ENCODE measurements at places on chromosomes 16 and 17.

DNA sequence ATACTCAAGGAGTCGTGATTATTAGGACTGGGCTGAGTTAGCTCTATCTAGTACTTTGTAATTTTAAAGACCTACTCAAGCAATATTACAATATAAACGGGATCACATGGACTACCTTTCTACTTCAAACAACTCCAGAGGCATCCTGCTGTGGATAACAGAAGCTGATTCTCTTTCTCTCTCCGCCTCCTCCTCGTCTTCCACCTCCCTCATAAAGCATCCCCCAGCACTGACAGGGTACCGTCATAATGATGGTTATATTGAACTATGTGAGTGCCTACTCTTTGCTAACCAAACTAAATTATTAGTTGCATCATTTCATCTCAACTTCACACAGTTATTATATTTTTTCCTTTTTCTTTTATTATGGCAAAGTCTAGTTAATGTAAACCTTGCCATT lies 165.4 kb upstream of the FOXF1 start:
- no peak for DNase-seq

- no peak for DNase-seq
Measured at GRCh38 chr17:73815474-73815873, 171.2 kb upstream of the SDK2 start.

DNA sequence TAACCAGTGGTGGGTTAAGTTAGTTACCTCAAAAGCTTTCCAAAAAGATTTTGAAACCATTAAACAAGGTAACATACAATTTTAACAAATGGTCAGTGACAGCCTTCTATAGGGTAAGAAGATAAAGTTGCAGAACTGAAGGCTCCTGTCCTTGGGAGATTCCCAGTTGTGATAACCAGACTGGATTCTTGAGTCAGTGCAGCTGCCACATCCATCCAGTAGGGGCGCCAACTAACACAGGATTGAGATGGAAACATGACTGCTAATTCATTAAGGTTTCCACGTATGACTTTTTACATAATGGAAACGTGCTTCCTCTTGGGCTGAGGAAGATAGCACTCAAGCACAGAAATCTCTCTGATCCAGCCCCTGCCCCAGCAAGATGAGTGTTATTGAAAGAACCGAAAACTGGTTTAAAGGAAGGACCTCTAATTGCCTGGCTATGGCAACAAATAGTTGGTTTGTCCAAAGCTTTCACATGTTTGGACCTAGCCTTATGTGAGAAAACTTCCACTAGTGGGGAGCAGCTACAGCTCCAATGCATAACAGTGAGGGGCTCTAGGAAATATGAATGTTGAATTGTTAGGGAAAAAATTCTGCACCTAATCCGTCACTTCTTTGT lies 269.8 kb upstream of the MYOCD start:
- no peak for DNase-seq

- DNase-seq, result no peak
Measured at GRCh38 chr17:18254888-18255649, 3.5 kb downstream of the FLII start.

- no peak for DNase-seq
Measured at GRCh38 chr16:72072514-72073342, 9.7 kb downstream of the HPR start.

DNA sequence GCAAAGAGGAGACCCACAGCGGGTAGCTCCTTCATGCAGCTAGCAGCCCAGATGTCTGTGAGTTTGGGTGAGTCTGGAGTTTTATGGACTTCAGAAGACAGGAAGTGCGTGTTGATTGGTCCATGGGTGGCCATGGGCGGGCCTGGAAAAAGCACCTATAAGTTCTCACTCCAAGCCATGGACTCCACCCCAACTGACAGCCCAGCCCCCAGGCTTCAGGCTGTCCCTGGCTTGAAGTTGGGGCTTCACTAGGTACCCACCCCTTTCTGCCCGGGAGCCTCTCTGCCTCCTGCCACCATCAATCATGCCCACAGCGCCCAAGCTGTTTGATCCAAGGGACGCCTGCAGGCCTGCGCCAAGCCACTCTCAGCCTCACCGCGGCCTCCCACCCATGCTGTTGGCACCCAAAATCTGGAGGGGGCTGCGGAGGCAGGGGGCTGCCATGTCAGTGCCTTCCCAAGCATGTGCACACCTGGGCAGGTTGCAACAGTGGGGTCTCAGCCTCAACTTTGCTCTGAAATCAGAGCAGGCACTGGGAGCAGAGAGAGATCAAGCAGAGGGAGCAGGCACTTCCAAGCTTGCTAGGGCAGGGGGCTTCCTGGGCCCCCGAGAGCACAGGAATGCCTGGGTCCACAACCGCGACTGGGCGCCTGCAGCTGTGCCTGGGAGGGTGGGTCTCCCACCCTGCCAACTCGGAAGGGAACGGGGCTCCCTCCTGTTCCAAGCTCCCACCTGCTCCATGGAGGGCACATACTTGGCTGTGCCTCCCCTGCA lies 1503.7 kb downstream of the CDH11 start:
- DNase-seq, result no peak

DNA sequence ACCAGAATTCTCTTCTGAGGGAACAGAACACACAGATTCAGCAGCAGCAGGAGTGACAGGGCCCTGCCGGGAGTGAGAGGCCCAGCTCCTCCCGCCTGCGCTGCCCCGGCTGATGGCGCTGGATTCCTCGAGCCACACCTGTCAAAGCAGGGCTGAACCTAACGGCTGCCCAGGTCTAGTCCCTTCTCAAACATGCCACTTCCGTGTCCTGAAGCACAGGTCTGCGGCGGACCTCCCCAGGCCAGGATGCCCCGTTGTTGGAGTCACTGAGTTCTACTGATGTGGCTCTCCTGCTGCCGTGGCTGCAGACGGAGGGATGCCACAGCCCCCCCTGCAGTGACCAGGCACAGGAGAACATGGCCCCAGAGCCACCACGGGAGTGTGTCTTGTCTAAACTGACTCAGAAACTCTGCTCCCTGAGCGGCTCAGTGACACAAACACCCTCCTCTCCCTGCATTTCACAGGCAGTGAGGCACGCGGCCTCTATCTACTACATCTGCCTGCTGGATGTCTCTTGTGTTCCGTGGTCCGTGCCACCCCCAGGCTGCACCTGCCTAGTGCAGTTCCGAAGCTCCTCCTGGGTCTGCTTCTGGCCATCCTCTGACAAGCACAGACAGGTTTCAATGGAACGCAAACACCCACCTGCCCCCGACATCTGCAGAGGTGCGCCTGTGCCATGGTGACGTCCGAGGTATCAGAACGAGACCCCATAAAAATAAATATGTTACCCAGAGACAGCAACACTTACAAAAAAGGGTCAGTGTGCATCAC lies 44.7 kb upstream of the DNAH17 start:
- no peak for DNase-seq

DNA sequence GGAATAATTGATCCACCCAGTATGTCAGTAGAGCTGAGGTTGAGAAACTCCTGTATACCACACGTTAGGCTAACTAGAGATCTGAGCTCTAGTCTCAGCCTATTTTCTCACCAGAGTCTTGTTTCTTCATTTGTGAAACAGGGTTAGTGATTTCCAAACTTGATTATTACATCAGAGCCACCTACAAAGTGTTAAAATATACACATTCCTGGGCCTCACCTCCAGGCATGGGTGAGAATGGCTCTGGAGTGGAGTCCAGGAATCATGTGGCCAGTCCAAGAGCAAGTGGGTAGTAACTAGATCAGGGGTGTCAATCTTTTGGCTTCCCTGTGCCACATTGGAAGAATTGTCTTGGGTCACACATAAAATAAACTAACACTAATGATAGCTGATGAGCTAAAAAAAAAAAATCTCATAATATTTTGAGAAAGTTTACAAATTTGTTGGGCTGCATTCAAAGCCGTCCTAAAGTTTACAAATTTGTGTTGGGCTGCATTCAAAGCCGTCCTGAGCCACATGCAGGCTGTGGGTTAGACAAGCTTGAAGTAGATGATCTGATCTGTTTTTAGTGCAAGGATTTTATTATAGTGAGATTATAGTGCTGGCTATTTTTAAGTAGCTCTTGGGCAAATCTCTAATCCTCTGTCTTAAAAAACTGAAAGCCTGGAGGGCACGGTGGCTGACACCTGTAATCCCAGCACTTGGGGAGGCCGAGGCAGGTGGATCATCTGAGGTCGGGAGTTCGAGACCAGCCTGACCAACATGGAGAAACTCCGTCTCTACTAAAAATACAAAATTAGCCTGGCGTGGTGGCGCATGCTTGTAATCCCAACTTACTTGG lies 20.4 kb downstream of the PRCD start:
- DNase-seq, result no peak

GRCh38 chr16:4389051-4389955 lies 17.7 kb downstream of the VASN start:
- no peak for DNase-seq

- no peak for DNase-seq
Measured at GRCh38 chr17:72125226-72125651, 4.4 kb downstream of the SOX9 start.

GRCh38 chr17:34567691-34568465 lies 11.5 kb upstream of the TMEM132E start:
- DNase-seq, result no peak

DNA sequence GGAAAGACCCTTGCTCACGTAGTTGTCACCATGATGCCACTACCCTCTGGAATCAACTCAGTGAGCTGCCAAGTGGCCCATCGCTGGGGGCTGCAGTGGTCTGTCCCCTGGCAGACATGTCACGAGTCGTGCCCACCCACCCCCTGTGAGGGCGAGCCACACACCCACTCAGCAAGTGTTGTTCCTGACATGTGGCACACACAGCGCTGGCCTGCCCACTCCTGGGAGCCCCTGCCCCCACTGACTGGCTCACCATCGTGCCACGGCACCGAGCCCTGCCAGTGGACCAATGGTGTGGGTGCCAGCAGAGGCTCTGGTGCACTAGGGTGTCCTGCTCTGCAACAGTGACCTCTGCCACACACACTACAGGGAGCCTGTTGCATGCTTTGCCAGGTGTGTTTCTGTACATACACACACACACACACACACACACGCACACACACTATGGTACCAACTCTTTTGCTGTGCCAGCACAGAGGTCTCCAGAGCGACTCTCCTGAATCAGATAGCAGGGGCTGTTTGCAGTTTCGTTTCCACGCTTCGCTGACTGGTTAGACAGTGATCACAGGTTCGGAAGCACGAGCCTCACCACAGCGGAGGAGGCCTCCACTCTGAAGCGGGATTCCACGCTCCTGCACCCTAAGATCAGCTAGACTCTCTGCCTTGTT lies 7.7 kb downstream of the RTN4RL1 start:
- DNase-seq, result no peak

- peak; percentile 98 for DNase-seq
Measured at GRCh38 chr16:66899945-66900710, 18.6 kb downstream of the CDH16 start.

GRCh38 chr17:64260886-64261285 lies 2.2 kb downstream of the TEX2 start:
- DNase-seq, result no peak

GRCh38 chr17:73068322-73069153 lies 23.9 kb downstream of the SLC39A11 start:
- DNase-seq, result no peak

DNA sequence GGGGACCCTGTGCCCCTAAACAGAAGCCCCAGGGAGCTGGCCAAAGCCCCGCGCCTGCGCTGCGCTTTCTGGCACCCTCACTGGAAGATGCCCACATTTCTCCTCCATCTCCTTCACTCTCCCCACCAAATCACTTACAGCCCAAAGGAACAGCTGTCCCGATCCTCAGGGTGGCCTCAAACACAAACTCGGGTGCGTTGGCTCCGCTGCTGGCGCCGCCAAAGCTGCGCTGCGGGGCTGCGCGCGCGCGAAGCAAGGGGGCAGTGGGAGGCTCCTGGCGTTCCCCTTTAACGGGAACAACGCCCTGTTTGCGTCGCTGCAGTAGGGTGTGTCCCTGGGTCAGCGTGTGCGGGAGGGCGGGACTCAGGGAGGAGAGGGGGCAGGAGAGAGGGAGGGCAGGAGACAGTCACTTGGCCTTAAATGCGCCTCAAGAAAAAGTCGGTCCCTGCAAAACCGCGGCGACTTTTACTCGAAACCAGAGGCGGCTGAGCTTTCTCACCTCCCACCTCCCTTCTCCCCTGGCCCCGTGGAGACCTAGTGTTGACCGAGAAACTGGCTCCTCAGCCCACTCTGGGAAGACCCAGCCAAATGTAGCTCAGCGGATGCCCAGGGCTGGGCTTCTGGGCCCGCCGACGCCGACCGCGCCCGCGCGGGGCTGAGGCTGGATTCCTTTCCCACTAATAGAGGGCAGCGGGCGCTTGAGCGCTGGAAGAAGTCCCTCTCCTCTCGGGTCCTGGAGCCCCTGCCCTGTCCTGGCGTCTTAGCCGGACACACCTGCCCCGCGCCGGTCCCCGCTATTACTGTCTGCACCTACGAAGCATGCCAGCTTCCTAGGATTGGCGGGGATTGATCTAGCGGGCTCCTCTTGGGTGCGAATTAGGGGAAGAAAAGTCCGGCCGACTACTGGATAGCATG lies 2.6 kb downstream of the PMP22 start:
- peak; percentile 94 for DNase-seq

DNA sequence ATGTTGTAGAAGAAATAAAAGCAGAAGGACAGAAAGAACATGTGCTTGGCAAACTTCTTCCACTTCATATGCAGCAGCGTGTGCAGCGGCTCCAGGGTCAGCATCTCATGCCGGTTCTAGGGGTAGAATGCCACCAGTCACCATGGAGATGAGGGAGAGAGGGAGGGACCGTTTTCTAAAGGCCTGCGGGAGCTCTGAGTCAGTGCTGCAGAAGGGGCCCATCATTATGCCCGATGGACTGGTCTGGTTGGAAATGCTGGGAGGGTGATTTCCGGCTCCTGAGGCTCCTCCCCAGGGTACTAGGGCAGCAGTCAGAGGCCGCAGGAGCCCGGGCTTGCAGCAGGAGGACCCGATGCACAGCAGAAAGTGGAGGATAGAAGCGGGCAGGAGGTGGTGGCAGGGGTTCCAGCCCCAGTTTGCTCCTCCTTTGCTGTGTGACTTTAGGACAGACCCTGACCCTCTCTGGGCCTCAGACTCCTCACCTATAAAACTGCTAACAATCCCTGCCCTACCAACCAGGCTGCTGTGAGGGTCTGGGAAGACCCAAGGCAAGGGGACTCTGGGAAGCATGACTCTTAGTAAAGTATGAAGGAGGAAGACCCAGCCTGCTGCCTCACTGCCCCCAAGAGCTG lies 28.6 kb downstream of the TRPV3 start:
- no peak for DNase-seq

- DNase-seq, result no peak
Measured at GRCh38 chr16:50747207-50747956, 5.5 kb downstream of the CYLD start.

GRCh38 chr17:81116704-81117103 lies 48.6 kb upstream of the PVALEF start:
- no peak for DNase-seq

- no peak for DNase-seq
Measured at GRCh38 chr17:6160911-6161855, 91.0 kb downstream of the WSCD1 start.

DNA sequence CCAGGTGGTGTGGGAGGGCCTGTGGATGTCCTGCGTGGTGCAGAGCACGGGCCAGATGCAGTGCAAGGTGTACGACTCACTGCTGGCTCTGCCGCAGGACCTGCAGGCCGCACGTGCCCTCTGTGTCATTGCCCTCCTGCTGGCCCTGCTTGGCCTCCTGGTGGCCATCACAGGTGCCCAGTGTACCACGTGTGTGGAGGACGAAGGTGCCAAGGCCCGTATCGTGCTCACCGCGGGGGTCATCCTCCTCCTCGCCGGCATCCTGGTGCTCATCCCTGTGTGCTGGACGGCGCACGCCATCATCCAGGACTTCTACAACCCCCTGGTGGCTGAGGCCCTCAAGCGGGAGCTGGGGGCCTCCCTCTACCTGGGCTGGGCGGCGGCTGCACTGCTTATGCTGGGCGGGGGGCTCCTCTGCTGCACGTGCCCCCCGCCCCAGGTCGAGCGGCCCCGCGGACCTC lies 798 bp downstream of the CLDN9 start:
- DNase-seq, result no peak

GRCh38 chr17:12719948-12720347 lies 54.3 kb downstream of the MYOCD start:
- no peak for DNase-seq

All from gastrocnemius medialis (tissue), 4 donors.